ENCODE measurements at places on chromosomes 6 and 20.

GRCh38 chr20:57159193-57159851 is 107.1 kb downstream of the BMP7 start:
- DNase-seq: no peak

DNA sequence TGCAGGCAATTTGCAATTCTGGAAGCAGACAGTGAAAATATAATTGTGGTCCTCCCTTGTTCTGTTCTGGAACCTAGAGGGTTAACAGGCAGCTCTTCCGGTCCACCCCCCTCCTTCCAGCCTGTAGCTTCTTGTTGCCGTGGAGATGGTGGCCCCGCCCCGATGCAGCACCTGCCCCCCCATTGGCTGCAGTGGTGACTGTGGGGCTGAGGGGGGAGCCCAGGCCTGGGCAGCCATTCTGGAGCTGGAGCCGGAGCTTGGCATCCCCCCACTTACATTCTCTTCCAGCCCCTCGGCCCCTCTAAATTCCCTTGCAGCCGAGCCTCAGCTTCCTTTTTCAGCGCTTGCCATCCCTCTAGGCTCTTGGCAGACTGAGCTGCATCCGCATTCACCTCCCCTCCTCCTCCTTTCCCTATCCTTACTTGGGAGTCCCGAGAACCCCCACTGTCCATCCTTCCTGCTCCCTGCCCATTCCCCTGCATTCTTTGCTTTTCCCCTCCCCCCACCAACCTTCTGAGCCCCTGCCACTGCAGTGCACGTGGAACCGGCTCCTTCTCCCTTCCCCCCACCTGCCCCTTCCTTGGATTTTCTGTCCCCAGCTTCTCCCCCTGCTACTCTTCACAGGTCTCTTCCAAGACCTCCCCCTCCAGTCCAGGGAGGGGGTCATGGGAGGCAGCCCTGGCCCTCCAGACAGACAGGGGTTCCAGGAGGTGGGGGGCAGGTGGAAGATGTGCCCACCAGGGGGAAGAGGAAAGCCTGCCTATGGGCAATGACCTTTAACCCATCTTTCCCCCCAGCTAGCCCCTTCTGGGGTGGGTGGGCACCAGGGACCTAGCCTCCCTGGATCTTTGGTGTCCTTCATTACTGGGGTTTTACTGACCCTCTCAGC is 11.4 kb downstream of the SYNGAP1 start:
- DNase-seq: peak; percentile 89

GRCh38 chr6:10272591-10272990 is 142.3 kb downstream of the TFAP2A start:
- DNase-seq: no peak

DNA sequence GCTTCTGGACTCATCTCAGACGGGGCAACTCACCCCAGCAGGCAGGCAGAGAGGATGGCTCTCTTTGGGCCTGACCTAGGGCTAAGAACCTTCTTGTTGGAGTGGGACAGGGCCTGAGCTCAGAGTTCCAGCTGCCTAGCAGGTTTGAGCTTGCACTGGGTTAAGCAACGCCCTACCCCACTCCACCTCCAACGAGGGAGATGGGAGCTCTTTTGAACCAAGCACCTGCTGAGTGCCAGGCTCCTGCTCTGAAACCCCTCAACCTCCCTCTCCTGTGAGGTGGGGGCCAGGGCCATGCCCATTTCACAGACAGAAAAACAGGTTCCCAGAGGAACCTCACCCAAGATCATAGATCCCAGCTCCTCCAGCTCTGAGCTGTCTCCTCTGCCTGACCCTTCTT is 54.3 kb downstream of the SNAI1 start:
- no peak for DNase-seq

GRCh38 chr6:7726416-7727085 is 652 bp downstream of the BMP6 start:
- peak; percentile 39 for DNase-seq

DNA sequence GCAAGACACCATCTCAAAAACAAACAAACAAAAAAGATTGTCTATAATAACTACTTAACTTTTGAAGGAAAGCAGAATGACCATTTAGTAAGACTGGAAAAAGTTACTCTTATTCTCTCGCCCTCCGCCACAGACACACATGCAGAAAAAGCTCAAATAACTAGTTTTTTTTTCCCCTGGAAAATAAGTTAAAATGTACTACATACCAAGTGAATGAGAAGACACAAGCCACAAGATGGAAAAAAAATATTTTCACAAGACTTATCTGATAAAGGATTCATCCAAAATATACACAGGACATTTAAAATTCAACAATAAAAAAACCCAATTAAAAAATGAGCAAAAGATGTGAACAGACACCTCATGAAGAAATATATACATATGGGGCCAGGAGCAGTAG is 31.9 kb downstream of the NUDT3 start:
- DNase-seq: no peak

Measured in GM10248 (cell line).